ENCODE measurements at places on chromosomes 1 and 21.

GRCh38 chr1:220992705-220993052 is 113.4 kb downstream of the HLX start:
- DNase-seq, result no peak

- no peak for DNase-seq
These were observed 284.4 kb downstream of the SETD4 start for GRCh38 chr21:35775778-35776544.

GRCh38 chr1:52668711-52669110 is 29.4 kb downstream of the COA7 start:
- DNase-seq, result no peak

- DNase-seq, result no peak
These were observed 27.9 kb downstream of the CACNA1S start for GRCh38 chr1:201084295-201084694.

- no peak for DNase-seq
These were observed 1.4 kb downstream of the LRRN2 start for GRCh38 chr1:204684206-204684570.
